ENCODE measurements at places on chromosomes 16 and 17.

GRCh38 chr16:56038564-56039098 is 152.7 kb upstream of the GNAO1 start:
- DNase-seq: no peak

GRCh38 chr17:81498953-81499600 is 13.5 kb downstream of the ACTG1 start:
- DNase-seq: no peak

DNA sequence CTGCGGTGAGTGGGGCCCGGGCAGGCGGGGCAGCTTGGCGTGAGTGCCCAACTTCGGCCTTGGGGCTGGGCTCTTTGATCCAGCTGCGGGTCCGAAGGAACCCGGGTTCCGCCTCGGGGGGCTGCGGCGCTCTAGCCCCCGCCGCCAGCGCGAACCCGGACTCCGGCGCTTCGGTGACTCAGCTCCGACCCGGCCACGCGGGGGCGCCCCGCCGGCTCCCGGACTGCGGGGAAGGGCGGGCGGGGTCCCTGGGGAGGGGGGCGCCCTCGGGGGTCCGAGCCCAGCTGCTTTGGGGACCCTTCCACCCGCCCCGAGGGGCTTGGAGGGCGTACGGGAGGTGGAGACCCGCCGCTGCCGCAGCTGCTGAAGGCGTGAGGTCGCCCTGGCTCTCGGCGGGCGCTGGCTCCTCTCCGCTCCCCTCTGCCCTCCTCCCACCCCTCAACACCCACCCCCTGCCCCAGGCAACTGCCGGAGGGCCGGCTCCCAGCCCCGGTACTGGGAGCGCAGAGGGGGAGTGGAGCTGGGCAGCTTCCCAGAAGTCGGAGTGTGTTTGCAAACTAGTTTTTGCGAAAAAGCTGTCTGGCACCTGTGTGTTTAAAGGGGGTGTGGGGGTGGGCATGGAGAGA is 516 bp downstream of the CPNE2 start:
- peak; percentile 70 for DNase-seq

- no peak for DNase-seq
These were observed 60.1 kb upstream of the TMEM132E start for GRCh38 chr17:34519282-34519681.

DNA sequence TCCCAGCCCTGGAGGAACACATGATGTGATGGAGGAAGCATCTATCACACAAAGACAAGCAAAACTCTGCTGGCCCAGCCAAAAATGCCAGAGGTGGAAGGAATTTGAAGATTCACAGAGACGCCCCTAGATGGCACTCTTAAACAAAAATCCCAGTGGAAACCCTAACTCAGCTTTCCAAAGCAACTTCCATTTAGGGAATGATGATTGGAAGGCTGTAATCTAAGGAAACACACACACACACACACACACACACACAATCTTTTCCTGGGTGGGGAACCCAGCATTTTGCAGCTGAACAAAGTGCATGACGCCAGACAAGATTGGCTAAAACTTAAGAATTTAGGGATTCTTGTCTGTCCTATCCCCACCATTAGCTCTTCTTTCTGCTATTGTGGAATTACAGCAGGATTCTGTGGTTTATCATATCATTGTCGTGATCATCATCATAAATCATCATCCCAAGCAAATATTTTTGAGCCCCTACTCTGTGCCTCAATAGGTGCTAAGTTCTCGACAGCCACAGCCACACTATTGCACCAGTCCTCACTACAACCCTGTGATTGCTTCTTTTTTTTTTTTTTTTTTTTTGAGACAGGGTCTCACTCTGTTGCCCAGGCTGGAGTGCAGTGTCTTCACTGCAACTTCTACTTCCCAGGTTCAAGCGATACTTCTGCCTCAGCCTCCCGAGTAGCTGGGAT is 1.6 kb upstream of the LDAF1 start:
- peak; percentile 62 for DNase-seq

- no peak for DNase-seq
These were observed 43.7 kb downstream of the RND2 start for GRCh38 chr17:43068570-43069367.

DNA sequence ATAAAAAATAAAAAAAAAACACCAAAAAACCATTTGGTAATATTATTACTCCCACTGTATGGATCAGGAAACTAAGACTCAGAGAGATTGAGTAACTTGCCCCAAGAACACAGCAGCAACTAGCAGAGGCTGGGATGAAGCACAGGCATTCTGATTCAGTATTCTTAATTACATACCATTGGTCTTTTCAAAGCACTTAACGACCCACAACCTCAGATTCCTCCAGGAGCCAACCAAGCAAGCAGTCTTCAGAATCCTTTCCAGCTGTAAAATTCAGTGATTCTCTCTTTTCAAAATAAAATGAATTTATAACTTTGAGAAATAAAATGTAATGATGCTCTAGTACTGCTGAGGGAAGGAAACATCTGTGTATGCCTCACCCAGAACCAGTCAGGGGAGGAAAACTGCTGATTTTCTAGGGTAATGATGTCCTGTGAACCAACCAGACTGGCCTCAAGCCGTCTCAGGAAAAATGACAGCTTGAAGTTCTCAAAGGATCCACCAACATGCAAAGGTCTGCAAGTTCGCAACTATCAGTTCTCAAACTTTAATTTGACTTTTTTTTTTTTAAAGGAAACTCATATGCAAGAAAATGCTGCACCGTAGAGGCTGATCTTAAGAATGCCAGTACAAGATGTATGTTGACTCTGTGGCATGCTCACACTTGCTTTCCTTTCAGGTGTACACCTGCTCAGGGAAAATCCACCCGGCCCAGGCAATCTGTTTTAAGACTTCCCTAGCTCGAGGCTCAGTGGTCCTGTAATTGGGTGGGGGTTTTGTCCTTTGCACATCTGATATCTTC is 9.0 kb downstream of the CUEDC1 start:
- no peak for DNase-seq

DNA sequence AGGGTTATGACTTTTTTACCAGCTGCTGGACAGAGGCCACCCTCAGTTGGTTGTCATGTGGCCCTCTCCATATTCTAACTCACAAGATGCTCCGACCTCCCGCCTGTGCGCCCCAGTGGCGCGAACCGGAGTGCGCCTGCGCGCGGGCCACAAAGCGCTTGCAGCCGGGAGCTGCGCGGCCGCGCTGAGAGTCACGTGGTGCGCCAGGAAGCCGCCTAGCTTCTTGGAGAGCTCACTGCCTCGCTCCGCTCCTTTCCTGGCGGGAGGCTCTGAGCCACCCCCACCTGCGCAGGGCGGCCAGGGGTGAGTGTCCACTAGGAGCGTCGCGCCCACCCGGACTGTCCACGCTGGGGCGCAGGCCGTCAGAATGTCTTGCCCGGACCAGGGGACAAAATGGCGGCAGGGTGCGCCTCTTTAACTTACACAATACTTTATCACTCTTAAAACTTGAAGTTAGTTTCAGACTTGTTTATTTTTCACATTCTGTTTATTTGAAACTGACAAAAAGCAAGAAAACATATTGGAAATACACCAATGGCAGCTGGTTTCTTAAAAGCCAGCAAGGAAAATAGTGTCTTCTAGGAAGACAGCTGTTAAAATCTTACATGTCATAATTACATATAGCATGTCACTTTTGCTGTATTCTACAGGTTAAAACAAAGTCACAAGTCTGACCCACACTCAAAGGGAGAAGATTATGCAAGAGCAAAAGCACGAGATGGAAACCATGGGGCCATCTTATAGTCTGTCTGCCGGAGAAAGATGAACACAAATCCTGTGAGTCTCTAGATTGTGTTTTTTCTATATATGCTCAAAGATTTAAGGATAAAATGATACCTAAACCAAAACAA is 357.9 kb downstream of the CNTNAP4 start:
- DNase-seq: no peak

- DNase-seq: peak; percentile 23
These were observed 37.5 kb upstream of the RBFOX3 start for GRCh38 chr17:79648181-79648831.

DNA sequence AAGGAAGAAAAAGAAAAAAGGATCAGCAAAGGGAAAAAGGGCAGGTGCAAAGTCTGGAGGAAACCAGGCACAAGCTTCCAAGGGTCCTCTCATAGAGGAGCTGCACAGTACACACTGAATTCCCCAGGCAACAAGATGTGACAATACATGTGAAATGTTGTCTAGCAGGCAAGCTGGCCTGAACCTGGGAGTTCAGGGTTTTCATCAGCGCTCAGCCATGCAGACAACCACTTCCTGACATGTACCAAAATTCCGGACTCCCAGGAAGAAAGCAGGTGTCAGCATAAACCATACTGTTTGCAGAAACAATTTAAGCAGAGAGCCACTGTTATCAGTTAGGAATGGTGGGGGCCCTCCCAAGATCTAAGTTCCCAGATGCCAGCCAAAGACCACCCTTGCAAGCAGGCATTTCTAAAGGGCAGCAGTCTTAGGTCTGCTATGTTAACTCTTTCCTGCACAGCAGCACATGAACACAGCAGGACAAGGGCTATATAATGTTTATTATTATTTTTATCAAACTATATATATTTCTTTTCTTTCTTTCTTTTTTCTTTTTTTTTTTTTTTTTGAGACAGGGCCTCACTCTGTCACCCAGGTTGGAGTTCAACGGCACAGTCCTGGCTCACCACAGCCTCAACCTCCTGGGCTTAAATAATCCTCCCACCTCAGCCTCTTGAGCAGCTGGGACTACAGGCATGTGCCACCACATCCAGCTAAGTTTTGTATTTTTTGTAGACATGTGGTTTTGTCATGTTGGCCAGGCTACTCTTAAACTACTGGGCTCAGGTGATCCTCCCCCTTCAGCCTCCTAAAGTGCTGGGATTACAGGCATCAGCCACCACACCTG is 10.1 kb downstream of the TK2 start:
- no peak for DNase-seq
